ENCODE measurements at places on chromosomes 6 and 20.

DNA sequence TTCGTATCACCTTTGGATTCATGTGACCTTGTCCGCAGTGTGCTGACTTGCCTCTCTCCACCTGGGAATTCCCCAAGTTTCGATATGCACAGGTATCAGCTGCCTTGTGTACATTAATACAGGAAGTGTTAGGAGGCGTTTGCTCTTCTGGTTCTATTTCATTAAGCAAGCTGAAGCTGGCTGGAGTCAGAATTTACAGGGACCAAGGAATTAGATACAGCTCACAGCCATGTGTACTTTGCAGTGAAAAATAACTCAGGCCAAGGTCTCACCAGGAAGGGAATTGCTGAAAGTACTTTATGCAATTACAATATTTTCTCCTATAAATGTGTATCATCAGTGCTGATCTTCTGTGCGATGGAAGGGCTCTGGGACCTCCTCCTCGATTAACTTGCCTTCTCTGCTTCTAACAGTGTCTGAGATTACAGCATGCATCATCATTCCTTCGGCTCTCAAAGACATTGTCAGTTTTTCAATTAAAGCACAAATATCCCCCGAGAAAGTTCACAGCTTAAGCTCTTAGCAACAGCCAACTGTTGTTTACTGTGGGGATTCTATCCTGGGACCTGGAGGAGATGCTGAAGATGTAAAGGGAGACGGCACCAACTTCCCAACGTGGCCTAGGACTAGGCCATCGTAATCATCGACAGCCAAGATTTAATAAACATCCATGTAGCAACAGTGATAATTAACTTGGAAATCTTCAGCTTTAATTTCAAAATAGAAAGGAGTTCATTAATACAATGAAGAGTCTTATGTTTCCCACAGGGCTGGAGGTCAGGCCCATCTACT is 13.8 kb upstream of the TIAM2 start:
- no peak for DNase-seq

- DNase-seq = peak; percentile 23
Measured at GRCh38 chr20:48129345-48129942, 344.2 kb upstream of the SULF2 start.

GRCh38 chr20:36886859-36887751 is 11.2 kb downstream of the TLDC2 start:
- DNase-seq = peak; percentile 75

GRCh38 chr6:126117251-126117650 is 130.9 kb downstream of the TRMT11 start:
- no peak for DNase-seq

- no peak for DNase-seq
Measured at GRCh38 chr6:110322874-110323242, 35.3 kb downstream of the METTL24 start.

Measured in fibroblast of pulmonary artery (primary cell).